ENCODE measurements at places on chromosomes 2 and 18.
A peak's percentile ranks its signal among the peaks of the same experiment; 100 is the strongest.

- DNase-seq, result no peak
Observed at GRCh38 chr2:133986081-133986837, 267.6 kb upstream of the MGAT5 start.

GRCh38 chr2:199624958-199625357 lies 167.2 kb upstream of the SATB2 start:
- DNase-seq, result no peak

DNA sequence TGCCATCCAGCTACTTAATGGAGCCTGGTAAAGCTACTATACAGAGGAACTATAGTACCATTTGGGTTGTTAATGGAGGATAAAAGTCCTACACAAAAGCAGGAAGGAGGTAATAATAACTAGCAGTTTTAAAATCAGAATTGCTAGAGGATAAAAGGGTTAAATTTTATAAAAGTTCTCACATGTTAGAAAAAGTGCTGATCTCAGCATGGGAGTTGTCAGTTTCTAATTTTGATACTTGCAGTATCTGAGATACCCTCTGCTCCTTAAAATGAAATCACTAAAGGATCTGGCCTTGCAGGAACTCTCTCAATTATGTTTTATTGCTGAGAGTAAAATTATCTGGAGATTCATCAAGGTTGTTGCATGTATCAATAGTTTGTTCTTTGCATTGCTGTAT lies 272.2 kb upstream of the GYPC start:
- DNase-seq, result no peak

DNA sequence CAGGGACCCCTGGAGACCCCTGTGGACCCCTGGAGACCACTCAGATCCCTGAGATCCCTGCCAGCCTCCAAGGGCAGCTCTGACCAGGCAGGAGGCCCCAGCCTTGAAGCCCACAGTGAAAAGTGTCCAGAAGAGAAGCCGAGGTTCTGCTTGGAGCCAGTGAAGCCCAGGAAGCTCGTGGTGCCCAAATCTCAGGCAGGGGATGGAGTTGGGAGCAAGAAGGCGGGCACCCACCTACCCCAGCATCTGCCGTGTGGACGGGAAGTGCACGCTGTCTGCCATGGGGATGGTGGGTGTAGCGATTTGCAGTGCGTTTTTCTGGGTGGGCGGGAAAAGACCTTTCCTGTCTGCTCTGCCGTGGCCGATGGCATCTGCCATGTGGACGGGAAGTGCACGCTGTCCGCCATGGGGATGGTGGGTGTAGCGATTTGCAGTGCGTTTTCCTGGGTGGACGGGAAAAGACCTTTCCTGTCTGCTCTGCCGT lies 120.6 kb upstream of the CTDP1 start:
- no peak for DNase-seq

- no peak for DNase-seq
Observed at GRCh38 chr2:136331226-136331625, 213.3 kb upstream of the CXCR4 start.

DNA sequence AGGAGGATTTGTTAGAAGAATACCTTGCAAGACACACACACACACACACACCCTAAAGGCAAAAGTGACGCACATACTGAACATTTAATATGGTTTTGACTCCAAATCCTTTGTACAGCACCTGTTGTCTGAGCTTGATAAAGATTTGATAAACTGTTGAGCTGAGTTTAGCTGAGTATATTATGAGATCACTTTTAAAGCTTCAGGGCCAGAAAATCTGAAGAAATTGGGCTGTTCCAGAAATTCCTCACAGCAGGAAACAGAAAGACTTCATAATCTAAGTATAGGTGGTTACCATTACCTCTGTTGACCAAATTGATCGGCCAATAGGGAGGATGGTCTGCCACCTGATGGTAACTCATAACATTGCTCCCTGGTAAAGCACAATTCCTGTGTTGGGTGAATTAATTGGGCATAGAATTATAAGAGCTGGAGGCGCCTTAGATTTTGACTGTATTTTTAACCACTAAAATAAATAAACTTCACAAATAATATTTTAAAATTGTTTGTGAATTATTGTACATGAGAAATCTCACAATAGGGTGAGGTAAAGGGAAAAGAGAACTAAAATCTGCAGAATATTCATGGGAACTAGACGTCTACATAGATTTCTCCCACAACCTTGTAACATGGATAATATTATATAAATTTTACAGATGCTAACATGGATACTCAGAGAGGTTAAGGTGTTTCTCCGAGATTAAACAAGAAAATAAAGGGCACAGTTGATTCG lies 21.8 kb upstream of the RPIA start:
- DNase-seq, result peak; percentile 41

DNA sequence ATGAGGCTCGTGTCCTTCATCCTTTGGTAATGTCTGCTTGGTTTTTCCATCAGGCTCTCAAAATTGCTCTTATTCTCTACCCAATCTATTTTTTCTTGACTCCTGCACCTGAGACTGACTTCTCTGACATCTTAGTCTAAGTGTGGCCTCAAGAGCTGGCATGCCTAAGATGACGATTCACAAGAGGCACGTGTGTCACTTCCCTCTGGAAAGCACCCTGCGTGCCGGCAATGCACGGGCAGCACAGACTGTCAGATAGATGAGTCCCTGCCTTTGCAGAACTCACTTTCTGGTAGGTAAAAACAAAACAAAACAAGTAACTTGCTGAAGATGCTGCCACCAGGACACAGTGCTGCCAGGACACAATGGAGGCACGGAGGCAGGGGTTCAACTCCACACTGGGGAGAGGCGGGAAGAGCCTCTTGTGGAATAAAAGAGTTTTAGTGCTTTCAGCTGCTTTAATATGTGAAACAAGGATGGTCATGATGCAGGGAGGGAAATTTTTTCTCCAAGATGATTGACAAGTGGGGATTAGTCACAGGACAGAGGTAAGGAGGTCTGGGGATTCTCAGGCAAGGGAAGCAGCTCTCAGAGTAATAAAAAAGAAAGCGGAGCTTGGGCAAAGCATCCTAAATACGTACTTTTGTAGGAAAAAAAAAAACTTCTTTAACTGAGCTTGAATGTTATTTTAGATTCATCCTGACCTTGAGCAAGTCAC lies 27.3 kb downstream of the CYB5A start:
- DNase-seq, result no peak

DNA sequence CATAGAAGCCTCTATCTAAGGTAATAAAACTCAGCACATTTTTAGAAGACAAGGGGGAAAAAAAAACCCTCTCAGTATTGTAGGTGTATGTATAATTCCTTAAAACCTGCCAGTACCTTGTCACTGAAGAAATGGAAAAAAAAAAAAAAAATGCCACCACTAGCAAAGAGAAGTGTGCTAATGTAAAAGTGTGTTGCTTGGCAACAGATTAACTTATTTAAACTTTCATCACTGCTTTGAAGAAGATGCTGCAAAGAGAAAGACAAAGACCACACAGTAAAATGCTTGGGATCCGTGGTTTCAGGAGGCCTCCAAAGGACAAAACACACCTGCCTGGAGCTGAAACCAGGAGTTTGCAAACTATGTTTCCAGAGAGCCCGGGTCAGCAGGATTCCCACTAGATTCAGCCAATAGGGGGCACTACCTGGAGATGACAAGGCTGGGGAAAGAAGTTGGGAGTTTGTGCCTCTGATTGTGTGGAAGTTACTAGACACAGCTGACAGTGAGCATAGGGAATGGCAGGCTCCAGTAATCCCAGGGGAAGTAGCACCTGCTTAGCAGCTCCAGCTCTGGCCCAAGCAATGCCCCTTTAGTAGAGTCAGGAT lies 169.1 kb upstream of the TRIB2 start:
- DNase-seq, result no peak

GRCh38 chr2:168622559-168622958 lies 166.5 kb downstream of the CERS6 start:
- no peak for DNase-seq

DNA sequence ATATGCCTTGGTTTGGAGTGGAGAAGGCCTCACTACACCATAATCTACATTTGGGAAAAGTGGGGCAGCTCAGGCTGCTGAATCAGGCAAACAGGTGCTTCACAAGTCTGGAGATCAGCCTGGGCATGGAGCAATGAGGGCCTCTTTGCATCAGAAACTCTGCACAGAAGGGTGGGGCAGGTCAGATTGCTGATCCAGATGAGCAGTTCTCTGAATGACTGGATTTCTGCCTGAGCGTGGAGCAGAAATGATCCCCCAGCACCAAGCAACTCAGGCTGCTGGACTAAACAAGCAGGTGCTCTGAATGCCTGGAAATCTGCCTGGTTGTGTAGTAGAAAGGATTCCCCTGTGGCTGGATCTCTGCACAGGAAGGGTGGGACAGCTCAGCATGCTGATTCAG lies 605.3 kb upstream of the ZNF804A start:
- DNase-seq, result no peak

DNA sequence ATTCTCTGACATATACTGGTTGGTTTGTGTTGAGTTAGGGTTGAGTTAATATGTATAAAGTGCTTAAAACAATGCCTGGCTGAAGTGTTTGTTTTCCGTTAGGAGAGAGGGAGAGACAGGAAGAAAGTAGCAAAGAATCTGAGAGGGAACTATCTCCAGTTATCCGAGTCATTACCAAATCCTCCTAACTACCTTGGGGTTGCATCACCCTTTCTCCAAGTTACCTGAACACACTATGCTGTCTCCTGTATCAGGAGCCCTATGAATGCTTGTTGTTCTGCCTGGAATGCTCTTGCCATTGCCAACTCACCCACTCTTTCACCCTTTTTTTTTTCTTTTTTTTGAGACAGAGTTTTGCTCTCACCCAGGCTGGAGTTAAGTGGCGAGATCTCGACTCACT lies 47.9 kb upstream of the ITGAV start:
- DNase-seq, result no peak

GRCh38 chr2:95275151-95275515 lies 884 bp downstream of the PROM2 start:
- no peak for DNase-seq

DNA sequence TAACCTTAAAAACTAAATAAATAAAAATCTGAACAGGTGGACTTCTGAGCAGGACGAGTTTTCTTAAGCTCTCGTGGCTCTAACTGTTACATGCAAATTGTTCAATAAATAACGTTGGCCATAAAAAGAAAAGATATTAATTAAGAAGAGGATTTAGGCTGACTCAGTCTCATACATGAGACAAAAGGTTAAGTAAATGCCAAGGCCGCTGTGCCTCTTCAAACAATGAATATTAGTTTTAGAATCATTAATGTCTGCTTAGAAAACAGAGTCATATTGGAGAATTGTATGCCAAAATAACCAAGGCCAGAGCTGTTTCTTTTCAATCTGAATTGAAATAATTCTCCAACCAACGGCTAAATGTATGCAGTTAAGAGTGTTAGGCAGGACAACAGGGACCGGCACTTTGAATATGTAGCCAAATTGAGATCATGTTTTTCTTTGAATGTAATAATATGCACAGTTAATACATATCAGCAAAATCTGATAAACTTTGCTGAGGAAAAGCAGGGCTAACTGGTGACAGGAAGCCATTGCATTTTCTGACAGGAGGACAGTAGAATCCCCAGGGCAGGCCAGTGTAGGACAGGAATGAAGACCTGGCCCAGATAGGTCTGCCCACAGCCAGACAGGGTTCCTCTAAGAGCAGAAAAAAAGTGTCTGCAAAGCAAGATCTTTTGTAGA lies 1041.4 kb upstream of the FANCL start:
- DNase-seq, result no peak

GRCh38 chr2:28512607-28512965 lies 16.7 kb downstream of the PLB1 start:
- no peak for DNase-seq

DNA sequence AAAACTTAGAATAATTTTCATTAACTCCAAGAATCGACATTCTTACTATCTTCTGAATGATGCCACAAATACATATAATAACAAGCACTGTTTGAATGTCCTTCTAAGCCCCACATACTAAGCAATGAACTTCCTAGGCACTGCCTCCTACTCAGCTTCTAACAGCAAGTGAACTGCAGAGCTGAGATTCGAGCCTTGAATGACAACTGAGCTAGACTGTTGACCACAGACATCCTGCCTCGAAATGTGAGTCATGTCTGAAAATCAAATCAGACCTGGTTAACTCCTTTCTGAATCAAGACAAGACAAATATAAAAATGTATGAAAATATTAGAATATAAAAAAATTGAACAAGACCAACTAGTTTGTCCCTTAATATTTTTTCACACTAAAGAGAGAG lies 108.1 kb downstream of the MYT1L start:
- DNase-seq, result no peak

All from Ammon's horn (tissue), 1 donor.